ENCODE measurements at places on chromosomes 4 and X.

DNA sequence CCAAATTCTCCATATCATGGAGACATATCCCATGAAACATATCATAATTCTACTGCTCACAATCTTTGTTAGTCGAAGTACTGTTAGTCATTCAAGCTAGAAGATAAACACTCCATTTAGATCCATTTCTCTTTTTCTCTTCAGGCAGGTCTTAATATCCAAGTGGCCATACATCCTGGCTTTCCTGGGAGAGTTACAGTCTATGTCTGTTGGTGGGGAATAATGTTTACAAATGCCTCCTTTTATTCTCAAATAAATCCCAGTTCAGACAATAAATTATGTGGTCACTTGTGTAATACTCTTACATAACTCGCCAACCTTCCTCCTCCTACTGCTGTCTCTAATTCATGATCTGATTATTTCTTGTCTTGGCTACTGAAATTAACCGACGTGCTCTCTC is 82.1 kb downstream of the VCX3B start:
- DNase-seq = no peak

GRCh38 chr4:73508651-73509050 is 27.1 kb downstream of the AFM start:
- no peak for DNase-seq

GRCh38 chr4:160371446-160371845 is 1268.6 kb downstream of the RAPGEF2 start:
- no peak for DNase-seq

- no peak for DNase-seq
Measured at GRCh38 chr4:2871911-2872310, 28.3 kb downstream of the ADD1 start.

DNA sequence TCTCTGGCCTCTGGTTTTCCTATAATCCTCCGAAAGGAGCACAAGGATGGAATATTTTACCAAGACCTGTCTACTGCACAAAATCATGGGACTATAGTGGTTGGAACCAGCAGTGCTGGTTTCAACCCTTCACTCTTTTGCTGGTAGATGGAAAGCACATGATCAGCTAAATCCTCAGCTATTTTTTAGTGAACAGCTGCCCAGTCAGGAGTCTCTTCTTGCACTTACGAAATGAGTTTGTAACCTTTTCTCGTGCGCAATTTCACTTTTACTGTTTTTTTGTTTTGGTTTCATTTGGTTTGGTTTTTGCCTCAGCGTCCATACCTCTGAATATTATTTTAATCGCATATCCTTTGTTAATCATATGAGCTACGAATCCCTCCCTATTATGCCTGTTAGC is 418.5 kb upstream of the CPEB2 start:
- DNase-seq = no peak

DNA sequence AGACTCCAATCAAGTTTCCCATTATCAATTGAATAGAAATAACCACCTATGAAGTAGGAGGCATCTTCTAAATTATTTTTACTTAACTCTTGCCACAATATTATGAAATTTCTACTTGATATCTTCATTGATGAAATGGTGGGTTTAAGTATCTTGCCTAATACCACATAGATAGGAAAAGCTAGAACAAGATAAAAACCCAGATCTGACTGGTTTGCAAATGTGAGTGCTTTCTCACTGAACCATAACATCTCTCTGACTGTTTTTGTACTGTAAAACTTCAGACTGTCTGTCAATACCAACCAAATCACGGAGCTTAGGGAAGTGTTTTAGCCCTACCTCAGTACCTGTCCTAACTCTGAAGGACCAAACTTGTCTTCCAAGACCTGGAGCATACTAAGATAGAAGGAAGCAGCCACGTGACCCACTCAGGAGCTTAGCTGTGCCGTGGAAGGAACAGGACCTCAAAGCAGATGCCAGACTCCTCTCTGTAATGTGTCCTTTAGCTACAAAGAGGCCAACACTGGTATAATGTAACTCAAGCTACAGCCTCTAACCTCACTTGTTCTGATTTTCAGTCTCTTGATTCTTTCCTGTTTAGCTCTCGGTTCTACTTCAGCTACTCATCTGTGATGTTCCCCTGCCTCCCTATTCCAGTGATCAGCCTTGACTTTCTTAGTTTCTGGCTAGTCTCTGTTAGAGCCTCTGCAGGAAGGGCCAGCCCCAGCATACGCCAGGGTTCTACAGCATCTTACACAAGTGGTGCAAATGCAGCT is 84.4 kb downstream of the LRP2BP start:
- DNase-seq = no peak

DNA sequence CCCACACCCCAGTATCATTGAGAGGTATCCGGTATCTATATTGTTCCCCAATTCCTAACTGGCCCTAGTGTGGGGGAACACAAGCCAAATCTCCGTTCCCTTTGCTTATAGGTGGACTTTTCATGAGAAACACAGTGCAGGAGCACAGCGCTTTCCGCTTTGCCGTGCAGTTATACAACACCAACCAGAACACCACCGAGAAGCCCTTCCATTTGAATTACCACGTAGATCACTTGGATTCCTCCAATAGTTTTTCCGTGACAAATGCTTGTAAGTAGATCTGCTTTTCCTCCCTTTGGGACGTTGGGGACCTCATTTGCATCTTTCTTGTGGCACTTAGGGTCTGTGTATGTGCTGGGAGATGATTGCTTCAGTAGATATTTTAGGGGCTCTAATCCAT is 1.6 kb downstream of the GRIA3 start:
- no peak for DNase-seq

GRCh38 chrX:112696481-112696880 is 16.7 kb upstream of the LHFPL1 start:
- DNase-seq = no peak

GRCh38 chr4:40840985-40841571 is 91.3 kb downstream of the NSUN7 start:
- DNase-seq = peak; percentile 65

DNA sequence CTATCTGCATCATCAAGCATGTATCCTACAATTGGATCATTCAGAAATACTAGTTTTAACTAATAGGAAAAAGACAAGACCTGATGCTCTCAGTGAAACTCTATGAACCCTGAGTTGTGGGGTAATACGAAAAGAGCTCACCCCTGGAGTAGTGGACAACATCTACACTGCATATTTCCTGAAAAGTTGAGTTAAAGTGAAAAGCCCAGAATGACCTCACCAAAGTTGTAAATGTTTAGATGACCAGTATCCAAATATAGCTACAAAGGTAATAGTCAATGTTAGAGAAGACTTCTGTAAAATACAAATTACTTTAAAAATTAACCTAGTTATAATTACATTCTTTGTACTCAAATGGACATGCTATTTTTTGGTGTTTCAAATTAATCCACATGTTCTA is 52.8 kb upstream of the SRPX start:
- no peak for DNase-seq

DNA sequence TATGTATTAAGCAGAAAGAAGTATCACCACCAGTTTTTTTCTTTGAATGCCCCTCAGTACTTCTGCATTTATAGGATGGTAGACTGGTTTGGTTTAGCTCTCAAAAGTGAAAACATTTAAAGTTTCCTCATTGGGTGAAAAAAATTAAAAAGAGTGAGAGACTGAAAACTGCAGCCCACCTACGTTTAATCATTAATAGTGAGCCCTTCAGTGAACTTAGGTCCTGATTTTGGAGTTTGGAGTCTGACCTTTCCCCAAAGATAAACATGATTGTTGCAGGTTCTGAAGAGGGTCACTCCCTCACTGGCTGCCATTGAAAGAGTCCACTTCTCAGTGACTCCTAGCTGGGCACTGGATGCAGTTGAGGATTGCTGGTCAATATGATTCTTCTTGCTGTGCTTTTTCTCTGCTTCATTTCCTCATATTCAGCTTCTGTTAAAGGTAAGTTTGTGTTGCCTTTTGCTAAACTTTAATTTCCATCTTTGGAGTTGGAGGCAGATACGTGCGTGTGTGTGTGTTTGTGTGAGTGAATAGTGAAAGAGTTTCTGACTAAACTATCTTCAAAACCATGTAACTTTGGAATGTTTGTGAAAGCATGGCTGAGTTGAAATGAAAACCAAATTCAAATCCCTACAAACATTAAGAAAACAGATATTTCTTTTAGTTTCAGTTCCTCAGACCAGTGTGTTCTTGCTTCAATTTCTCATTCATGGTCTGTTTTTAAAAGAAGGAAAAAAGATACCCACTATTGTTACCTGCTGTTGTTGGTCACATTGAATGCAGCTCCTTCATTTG is at the start of gene MTTP:
Gene MTTP (plus strand): TSS at position 295 of the 795 bp plus-strand sequence. CDS start 86 bp downstream, at position 381.
- no peak for DNase-seq

GRCh38 chr4:6277139-6277802 is 7.6 kb downstream of the WFS1 start:
- no peak for DNase-seq

GRCh38 chr4:78162821-78163220 is 105.7 kb downstream of the FRAS1 start:
- no peak for DNase-seq

GRCh38 chrX:31219174-31219573 is 147.3 kb upstream of the FTHL17 start:
- DNase-seq = no peak

GRCh38 chr4:107876099-107876498 is 51.4 kb downstream of the SGMS2 start:
- no peak for DNase-seq

DNA sequence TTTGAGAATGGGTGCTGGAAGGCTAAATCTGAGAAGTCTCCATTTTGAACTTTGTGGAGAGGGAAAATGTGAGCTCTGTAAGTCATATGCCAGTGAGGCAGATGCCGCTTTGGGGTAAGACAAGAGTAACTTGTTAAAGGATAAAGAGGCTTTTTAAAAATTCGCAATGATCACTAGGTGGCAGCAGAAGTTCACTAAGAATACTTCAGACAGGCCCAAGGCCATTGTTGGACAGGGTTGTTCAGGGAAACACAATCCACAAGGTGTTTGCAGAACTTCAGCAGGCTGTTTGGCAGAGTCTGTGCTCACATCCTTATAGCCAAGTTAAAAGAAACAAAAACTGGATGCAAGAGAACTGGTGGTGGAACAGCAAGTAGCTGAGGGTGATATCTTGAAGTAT is 13.7 kb upstream of the PIGA start:
- no peak for DNase-seq
